ENCODE measurements at places on chromosomes 5 and 9.

- no peak for DNase-seq
Measured at GRCh38 chr5:64767959-64768357, 533 bp downstream of the SREK1IP1 start.

DNA sequence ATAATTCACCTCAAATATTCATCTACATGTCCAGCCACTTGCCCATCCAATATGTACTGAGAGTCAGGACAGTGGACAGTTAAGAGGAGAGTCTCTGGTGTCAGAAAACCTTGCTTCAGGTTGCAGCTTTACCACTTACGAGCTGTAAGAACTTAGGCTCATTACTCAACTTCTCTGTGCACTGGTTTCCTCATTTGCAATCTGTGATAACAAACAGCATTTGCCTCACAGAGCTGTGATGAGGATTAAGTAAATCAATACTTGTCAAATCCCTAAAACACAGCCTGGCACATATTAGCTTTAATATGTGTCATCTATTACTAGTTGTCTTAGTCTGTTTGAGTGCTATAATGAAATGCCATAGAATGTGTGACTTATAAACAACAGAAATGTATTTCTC is 8.6 kb downstream of the GOLGA1 start:
- no peak for DNase-seq

DNA sequence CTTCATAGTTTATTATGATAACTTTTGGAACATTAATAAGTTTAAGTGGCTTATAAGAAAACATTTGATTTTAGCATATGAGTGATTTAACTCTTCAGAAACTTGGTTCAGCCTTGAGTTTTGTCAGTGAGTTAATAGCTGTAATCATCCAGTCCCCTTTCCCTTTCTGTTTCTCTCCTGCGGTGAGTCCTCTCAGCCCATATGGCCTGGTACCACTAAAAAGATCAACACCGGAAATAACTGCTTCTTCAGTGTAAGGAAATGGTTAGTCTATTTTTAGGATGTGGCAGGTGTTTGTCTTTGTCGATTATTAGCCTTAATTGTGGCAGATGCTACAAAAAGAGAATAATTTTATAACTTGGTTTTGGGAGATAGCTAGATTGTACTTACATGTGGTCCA is 120.2 kb upstream of the GRHPR start:
- DNase-seq = peak; percentile 78

DNA sequence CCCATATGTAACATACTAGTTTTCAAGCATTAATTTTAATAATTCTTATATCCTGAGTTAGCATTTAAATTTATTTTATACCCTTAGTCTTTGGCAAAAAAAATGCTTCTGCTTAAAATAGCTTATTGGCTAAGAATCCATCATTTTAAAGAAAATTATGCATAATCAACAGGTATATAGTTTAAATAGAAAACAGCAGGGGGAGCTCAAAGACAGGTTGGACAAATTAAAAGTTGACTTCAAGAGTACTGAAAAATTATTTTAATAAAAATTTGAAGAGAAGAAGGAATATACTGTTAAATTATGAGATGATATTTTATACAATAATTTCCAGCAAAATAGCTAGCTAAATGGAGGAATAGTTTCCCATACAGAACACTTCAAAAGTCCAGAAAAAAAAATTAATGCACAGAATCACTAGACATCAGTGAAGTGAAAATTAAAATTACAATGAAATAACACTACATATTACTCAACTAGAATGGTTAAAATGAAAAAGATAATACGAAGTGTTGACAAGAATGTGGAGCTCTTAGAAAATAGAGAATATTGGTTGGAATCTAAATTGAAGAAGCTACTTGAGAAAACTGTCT is 387.1 kb downstream of the PDE4D start:
- no peak for DNase-seq

- no peak for DNase-seq
Measured at GRCh38 chr5:75055727-75056144, 3.4 kb upstream of the GCNT4 start.

- peak; percentile 41 for DNase-seq
Measured at GRCh38 chr5:135376961-135377624, 21.9 kb downstream of the MACROH2A1 start.

GRCh38 chr5:32394981-32395380 is 49.6 kb downstream of the ZFR start:
- DNase-seq = no peak

- DNase-seq = no peak
Measured at GRCh38 chr5:2464141-2464540, 287.3 kb downstream of the IRX2 start.

All from GM06990 (cell line).